ENCODE measurements at places on chromosomes 6 and 20.

GRCh38 chr6:41132254-41132653, 21.9 kb downstream of the TREML1 start:
- no peak for DNase-seq

DNA sequence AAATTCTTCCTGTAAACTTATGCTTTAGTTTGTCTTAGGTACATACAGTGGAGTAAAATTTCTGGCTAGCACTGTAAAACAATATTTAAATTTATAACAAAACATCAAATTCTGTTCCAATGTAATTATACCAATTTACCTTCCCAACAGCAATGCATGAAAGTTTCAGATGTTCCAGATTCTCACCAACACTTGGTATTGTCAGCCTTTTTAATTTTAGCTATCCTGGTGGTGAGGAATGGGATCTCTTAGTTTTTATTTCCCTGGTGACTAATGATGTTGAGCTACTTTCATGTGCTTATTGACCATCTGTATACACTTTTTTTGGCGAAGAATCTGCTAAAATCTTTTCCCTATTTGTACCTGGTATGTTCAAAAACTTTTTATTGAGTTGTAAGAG, 76.1 kb upstream of the PHACTR1 start:
- DNase-seq, result no peak

- no peak for DNase-seq
These were observed 65.4 kb upstream of the ZNFX1 start for GRCh38 chr20:49343246-49343645.

- DNase-seq, result no peak
These were observed 120.1 kb downstream of the AGPAT4 start for GRCh38 chr6:161153725-161154124.

DNA sequence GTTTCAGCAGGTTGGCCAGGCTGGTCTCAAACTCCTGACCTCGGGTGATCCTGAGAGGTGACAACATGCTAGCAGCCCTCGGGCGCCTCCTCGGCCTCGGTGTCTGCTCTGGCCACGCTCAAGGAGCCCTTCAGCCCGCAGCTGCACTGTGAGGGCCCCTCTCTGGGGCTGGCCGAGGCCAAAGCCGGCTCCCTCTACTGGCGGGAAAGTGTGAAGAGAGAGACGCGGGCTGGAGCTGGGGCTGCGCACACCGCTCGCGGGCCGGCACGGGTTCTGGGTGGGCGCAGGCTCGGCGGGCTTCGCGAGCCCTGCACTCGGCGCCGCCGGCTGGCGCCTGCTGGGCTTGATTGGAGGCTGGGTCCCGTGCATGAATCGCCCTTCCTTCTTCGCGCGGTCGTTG, 80.8 kb upstream of the RBM24 start:
- no peak for DNase-seq

- no peak for DNase-seq
These were observed 293.8 kb downstream of the RFPL4B start for GRCh38 chr6:112640891-112641290.

DNA sequence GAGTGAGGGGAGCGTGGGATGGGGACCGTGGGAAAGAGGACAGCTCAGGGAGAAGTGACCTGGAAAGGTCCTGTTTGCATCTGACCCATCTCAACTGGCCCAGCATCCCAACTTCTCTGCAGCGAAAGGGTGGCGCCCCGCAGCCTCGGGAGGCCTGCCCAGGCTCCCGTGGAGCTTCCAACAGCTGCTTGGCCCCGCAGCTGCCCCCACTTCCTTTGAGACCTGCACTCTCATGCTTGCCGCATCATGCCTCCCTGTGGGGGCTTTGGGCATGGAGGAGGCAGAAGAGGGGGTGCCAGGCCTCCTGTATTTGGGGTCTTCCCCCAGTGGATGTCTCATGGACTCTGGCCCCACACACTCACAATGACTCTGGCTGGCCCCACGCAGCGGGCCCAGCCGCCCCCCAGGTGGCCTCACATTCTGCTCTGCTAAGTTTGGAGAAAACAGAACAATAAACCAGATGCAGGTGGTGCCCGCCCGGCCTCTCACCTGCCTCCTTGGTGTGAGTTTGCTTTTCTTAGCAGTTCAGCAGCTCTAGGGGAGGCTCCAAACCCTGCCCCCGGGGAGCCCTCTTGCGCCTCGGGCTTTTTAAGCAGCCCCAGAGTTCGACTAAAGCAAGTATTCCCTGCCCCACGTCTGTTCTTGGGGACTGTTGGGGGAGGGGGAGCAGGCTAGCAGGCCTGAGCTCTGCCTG, 40.7 kb downstream of the CPXM1 start:
- DNase-seq, result no peak

- DNase-seq, result no peak
These were observed 25.5 kb downstream of the FAM184A start for GRCh38 chr6:119052987-119053386.

GRCh38 chr20:8330319-8330784, 198.3 kb downstream of the PLCB1 start:
- no peak for DNase-seq
